ENCODE measurements at places on chromosomes 7 and 10.

- DNase-seq: no peak
Measured at GRCh38 chr10:10865913-10866312, 151.8 kb upstream of the CELF2 start.

GRCh38 chr10:9091530-9092093, 1037.1 kb downstream of the GATA3 start:
- DNase-seq: no peak

DNA sequence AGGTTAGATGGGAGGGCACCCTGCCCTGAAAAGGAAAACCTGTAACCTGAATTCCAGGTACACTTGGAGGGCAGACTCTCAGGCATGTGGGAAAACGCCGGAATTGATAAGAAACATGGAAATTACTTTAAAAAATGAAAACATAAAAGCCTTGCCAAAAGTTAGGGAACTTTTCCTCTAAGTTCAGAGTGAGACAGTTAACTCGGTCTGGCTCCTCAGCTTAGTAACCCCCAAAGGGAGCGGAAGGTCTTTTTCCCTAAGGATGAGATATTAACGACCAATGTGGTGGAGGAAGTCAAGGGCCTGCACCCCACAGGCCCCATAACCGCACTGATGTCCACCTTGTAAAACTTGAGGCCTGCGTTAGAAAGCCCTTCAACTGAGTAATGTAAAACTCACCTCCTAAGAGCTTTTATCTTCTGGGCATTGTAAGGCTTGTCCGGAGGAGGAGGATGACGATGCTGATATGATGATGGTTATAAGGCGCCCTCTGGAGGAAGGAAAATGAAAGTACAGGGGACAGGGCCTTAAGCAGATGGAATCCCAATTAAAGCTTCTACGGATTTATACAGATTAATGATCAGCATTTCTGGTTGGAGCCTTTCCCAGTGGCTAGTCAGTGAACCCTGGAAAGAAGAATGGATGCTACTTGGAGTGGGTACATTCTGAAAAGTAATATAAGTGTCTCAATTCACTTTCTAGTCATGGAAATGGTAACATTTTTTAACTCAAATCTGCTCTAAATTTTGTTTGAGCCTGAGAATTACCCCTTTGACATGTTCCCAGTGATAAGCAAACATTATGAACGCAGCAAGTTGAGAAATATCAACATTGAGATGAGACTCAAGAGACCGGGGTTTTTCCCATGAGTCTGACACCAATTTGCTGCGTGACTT, 694 bp downstream of the COL1A2 start:
- DNase-seq: peak; percentile 61

GRCh38 chr7:55013851-55014250, 5.0 kb upstream of the EGFR start:
- DNase-seq: no peak

GRCh38 chr10:1375346-1376170, 319.4 kb downstream of the WDR37 start:
- DNase-seq: no peak
